ENCODE measurements at places on chromosomes 5 and 9.

DNA sequence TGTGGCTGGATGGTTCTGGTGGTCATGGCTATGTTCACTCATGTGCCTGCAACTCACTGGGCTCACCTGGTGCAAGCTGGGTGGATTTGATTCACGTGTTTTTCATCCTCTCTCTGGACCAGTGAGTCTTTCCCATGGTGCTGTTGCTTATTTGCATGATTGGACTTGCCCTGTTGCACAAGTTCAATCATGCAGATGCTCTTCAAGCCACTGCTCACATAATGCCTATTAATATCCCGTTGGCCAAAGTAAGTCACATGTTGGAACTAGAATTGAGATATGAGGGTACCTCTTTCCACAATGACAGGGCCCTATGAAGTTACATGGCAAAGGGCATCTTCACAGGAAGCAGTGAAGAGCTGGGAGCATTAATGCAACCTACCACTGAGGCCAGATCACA is 26.5 kb upstream of the MROH2B start:
- no peak for DNase-seq

DNA sequence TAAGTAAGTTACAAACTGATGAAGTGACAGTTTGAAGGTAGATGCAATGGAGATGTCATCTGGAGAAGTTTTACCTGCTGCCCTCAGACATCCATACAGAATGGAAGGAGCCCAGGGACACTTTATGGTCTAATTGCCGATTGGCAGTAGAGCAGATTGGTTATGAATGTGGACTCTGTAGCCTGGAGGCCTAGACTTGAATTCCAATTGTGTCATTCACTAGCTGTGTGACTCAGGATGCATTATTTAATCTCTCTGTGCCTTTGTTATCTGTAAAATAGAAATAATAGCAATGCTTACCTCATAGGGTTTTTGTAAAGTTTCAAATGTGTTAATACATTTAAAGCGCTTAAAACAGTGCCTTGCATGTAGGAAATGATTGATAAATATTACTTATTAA is 5.2 kb upstream of the TCERG1 start:
- no peak for DNase-seq

GRCh38 chr5:127871503-127872153 is 168.4 kb downstream of the CCDC192 start:
- no peak for DNase-seq

GRCh38 chr9:83622433-83622938 is 457 bp upstream of the IDNK start:
- DNase-seq = no peak

DNA sequence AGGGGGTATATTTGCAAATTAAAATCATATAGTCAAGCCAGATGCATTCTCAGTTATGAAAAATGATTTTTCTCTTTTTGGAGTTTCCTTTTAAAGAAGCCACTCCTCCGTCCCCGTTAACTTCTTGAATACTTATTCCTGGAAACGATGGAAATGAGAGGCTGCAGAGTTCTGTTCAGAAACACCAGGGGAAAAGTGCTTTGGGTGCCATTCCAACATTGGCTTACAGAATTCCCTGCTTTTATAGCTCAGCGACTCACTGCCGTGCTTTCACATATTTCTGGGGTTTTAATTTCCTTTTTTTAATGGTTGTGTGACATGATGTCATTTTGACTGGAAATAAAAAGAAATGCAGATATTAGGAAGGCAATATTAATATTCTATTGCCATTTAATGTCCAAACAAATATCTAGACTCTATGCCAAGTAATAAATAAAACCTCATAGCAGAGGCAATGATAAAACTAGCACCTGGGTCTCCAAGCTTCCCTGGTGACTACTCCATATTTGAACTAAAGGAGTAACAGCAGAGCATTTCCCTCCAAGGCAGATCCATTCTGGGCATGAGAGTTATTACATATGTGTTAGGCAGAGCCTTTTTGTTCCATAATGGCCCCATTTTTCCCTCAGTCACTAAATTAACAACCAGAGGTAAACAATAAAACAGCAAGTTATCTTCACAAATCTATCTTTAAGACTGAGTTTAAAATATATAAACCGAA is 363.4 kb downstream of the EBF1 start:
- DNase-seq = no peak

- no peak for DNase-seq
These were observed 142.7 kb upstream of the PHYKPL start for GRCh38 chr5:178375348-178375747.

- DNase-seq = no peak
These were observed 369.5 kb downstream of the TMEM167A start for GRCh38 chr5:82707741-82708140.

- DNase-seq = no peak
These were observed at the start of gene FAM81B for GRCh38 chr5:95390812-95391492. Gene FAM81B (plus strand): TSS chr5:95391366. CDS start chr5:95391390, 24 bp downstream.

DNA sequence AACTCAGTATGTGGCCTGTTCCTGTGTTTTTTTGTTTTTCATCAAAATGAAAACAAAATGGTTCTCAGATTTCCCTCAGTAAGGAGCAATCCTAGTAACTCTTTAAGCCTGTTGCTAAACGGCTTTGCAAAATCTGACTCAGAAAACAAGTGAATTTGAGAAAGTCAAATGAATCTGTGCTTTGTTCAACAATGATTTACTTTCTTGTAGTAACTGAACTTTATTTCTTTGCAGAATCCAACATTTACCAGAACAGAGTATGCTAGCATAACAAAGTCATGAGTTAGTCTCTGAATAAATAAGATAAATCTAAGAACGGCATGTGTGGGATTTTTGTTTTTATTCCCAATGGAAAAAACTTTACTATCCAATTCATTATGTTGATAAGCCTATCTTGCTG is 93.8 kb downstream of the OXCT1 start:
- DNase-seq = no peak

- no peak for DNase-seq
These were observed 37.3 kb upstream of the CDK5RAP2 start for GRCh38 chr9:120616966-120617935.

DNA sequence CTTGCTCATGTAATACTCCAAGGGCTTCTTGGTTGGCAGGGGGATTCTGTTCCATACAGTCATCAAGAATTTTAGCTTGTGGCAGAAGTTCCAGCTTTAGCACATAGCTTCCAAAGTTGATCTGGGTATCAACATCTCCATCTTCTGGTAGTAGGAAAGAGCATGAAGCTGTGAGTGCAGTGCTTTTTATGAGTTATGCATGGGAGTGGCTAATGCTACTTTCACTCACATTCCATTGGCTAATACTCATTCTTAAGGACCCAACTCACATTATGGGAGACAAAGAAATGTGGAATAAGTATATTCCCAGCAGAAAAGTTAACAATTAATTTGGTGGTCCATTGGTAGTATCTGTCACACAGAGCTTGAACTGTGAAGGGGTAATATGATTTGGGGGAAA is 194.2 kb upstream of the CHD1 start:
- no peak for DNase-seq

- no peak for DNase-seq
These were observed 596.1 kb downstream of the ELAVL2 start for GRCh38 chr9:23229890-23230317.

GRCh38 chr9:31848505-31849285 is 535.7 kb upstream of the ACO1 start:
- DNase-seq = no peak

DNA sequence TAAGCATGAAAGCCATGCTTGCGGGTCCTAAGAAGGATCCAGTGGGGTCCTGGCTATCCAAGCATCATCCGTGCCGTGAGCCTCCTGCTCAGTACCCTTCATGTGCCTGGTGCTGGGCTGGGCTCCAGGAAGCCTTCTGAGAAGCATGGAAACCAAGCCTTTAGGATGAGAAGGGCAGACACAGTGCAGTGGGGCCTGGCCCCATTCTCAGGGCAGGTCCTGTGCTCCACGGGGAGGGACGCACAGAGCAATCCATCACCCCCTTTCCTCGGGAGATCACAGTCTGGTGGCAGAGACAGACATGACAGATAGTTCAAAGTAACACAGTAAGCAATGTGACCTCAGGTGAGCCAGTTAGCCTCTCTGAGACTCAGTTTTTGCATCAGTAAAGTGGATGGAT is 76.9 kb downstream of the RGS3 start:
- no peak for DNase-seq

DNA sequence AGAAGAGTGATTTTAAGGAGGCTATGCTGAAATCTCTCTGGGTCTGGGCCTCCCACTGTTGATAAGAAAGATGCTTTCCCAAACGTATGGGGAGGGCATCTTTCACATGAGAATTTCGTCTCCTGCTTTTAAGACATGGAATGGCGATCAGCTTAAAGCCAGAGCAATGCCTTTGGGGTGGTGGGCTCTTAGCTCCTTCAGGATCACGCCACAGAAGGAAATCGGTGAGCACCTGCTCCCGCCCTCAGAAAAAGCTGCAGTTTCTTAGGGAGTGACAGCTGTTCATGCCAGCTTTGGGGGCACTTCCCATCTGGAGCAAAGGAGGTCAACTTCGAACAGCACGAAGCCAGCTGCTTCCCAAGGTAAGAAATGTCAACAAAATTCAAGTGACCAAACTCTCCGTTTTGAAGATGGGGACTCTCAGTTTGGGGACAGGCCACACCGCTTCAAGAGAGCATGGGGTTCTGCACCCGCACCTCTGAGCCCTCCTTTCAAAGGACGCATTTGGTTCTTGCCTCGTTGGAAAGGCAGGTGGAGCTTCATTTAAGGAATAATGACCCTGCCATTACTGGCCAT is 39.0 kb downstream of the TRIP13 start:
- no peak for DNase-seq

DNA sequence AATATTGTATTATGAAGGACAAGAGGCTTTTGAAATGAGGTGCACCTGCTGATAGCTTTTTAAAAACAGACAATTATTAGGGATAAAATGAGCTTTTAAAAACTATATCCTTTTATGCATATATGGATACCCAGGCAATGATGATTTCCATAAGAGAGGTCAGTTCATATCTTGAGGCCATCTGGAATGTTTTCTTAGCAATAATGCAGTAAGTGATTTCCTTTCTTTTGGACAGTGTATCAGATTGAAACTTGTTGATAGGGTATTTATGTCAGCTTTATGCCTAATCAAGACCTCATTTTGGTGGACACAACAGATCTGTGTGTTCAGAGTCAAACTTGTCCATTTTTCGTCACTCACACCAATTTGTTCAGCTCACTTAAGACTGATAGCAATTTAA is 413.5 kb upstream of the WWC1 start:
- DNase-seq = no peak

GRCh38 chr9:77753180-77753579 is 105.1 kb upstream of the GNA14 start:
- no peak for DNase-seq

- no peak for DNase-seq
These were observed 17.3 kb upstream of the ANKRD18B start for GRCh38 chr9:33506626-33507370.

DNA sequence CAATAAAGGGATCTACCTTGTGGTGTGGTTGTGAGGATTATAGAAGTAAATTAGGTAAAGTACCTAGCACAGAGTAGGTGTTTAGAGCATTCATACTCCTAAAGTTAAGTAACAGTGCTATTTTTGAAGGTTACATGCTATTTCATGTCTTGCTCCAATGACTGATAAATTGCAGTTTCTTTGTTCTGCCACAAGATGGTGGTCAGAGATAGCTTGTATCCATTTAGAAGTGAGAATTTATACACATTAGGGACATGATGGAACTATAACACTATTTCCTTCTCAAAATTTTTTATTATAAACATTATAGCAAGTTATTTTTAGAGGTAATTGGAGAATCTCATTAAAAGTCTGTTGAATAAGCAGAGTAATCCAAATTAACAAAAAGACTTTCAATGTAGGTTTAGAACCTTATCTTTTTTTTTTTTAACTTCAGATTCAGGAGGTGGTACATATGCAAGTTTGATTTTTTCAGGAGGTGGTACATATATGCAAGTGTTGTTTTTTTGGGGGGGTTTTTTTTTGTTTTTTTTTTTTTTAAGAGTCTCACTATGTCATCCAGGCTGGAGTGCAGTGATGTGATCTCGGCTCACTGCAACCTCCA is 17.1 kb downstream of the MTREX start:
- no peak for DNase-seq

DNA sequence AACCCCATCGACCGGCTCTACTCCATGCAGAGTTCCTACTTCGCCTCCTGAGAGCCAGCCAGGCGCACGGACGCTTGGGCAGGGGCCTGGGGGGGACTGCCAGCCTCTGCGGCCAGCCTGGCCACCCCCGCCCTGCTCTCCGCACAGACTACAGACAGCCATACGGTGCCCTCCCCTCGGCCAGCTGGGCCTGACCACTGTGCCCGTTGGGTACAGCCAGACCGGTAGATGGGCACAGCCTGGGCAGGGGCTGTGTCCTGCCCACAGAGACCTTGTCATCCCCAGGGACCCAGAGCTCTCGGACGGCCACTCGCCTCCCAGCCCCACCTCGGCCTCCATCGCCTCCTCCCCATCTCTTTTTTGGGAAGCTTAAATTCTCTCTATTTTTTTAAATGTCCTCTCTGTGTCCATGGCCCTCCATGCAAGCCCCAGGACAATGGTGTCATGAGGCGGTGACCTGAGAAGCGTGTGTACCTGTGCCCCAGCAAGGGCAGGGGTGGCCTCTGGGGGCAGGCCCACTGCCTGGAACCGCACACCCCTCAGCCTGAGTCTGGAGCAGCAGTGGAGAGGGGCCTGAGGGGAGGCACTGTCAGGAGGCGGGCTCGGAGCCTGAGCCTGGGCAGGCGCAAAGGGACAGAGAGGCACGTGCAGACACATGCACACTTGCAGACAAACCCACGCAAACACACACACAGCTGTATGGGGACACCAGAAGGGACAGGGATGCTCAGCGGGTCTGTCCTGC is 82.8 kb downstream of the LMX1B start:
- no peak for DNase-seq

DNA sequence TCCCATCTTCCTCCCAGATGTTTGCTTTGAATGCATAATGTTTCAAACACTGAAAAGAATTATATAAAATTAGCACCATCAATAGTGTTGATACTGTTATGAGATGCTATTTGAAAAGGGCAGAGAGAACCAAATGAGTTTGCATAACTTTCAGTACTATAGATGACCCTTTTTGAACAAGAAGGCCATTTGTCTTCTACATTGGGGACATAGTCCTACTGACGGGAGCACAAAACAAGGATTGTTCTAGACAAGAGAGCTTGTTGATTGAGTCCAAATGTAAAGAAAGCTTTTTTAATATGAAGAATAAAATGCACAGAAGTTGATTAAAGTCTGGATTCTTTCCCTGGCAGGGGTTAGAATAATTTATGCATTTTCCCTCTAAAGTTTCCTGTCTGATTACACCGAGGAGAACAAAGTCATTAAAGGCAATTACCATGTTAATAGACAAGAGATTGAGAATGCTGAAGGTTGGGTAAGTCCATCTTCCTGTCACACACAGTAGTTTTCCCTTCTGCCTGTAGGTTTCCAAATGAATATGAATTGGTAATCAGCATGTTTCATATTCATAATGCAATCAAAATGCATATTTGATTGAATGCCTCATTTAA is 32.8 kb upstream of the ADCY2 start:
- DNase-seq = no peak

- no peak for DNase-seq
These were observed 7.3 kb downstream of the PAPPA start for GRCh38 chr9:116160676-116161571.

- DNase-seq = no peak
These were observed 296.5 kb downstream of the DEPDC1B start for GRCh38 chr5:60403343-60404006.

- DNase-seq = no peak
These were observed 20.1 kb downstream of the PCDHGC5 start for GRCh38 chr5:141508798-141509611.

- DNase-seq = no peak
These were observed 219.0 kb upstream of the EDIL3 start for GRCh38 chr5:84603568-84604185.
